ENCODE measurements at places on chromosomes 12 and 14.

DNA sequence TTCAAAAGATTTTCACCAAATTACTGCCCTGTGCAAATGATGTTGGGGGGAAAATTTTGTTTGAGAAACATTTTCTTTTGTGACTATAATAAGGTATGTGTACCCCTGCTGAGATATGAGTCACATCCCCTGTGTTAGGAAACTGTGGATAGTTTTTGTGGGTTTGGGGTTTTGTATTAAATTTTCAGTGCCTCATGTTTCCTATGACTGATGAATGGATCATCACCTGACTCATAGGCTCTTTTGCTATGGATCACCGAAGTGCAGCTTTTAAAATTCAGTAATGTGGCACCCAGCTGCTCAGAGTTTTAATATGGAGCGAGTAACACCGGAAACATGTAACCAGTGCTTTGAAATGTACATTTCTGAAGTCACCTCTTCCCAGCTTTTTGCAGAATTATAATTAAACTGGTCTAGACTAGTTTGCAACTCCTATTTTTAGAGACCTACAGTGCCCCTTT is 167.4 kb upstream of the HMGA2 start:
- no peak for DNase-seq

DNA sequence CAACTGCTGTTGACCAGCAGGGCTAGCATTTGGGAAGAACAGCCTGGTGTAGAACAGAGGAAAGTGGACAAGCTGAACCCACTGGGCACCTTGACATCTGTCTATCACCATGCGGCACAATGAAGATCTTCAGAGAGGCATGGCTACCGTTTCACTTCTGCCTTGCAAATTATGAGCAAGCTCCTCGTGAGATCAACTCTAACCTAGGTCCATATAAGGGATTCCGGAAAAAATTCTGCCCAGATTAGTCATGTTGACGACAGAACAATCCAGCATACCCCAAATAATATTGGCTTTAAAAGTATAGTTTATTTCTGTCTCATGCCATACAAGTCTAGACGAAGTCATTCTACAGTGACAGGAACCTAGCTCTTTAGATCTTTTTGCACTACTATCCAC is 91.6 kb upstream of the ATF7IP start:
- DNase-seq, result no peak

DNA sequence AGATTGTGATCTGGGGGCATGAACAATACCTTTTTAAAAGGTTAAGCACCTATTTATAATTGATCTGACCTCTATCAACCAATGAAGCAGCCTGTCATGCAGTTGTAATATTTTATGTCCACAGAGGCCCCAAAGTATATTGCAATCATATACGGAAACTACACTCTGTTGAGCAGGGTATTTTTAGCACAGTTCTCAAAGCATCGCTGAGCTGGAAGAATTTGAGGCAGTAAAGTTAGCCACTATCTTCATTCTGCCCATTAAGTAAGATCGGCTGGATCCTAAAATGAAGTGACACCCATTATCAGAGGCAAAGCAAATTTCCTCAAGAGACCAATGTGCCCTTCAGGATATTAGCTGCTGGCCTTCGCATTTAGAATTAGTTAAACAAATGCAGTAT is 47.7 kb upstream of the GRIP1 start:
- no peak for DNase-seq

- DNase-seq, result no peak
Observed at GRCh38 chr14:105092171-105093037, 27.2 kb upstream of the GPR132 start.

GRCh38 chr14:83421711-83422110 is 1888.1 kb upstream of the SEL1L start:
- DNase-seq, result no peak

GRCh38 chr12:19431407-19432308 is 7.6 kb upstream of the AEBP2 start:
- DNase-seq, result no peak

DNA sequence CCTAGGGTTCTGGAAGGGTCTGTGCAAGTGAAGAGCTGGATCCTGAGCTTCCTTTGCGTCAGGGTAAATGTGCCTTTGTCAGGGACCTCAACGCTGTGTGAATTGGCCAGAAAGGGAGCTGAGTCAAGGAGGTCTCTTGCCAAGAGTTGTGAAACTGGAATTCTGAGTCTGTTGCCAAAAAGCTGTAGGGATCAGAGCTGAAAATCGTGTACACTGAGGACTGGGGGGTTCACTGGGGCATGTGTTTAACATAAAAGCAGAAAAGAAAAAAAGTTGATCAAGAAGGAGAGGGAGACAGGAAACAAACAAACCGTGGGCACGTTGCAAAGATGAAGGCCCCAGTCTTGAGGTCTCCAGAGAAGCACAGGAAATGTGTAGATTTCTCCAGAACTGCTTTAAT is 1081.5 kb downstream of the VRK1 start:
- no peak for DNase-seq

- no peak for DNase-seq
Observed at GRCh38 chr12:954741-955140, 5.2 kb upstream of the RAD52 start.

- no peak for DNase-seq
Observed at GRCh38 chr14:90733139-90733808, 83.0 kb downstream of the TTC7B start.

DNA sequence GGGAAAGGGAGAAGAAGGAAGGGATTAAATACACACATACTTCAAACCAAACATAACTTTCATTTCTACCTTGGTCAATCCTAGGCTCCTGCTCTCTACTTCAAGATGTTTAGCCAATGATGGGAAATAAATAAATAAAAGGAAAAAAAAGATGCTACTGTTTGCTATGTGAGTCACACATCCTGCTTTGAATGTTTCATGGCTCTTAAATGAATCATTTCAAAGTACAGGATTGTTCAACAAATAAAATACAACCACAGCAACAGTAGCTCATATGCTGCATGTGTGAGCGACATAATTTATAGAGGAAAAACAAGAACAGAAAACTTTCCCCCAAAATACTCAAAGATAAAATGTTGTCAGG is 54.3 kb upstream of the NPFF start:
- no peak for DNase-seq

GRCh38 chr12:2311020-2311778 is 258.4 kb downstream of the CACNA1C start:
- DNase-seq, result no peak

- DNase-seq, result no peak
Observed at GRCh38 chr12:111413442-111414086, 7.8 kb downstream of the SH2B3 start.

DNA sequence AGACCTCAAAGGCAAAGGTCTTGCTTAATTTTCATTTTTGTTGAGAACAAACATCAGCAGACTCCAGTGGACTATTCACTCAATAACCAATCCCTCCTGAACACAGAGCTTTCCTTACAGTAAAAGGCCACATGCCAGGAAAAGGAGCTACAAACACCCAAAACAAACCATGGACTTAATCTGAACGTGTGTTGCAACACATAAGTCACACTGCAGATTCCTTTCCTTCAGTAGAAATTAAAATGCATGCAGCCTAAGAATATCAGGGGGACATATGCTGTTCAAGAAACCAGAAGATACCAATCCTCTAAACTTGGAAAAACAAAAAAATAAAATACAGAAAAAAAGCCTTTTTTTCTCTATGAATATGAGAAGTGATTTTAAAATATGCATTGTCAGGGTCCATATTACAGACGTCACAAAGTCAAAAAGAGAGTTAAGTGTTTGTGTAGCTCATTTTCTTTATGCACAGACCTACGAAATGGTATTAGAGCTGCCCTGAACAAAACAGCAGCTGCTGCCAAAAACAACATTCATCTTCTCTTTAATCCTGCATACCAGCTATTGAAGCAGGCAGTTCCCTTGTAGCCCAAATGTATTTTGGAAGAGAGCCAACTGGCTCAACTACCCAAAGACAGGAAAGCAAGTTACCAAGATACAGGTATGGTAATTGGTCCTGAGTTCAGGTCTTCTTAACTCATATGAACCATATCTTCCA is 26.2 kb downstream of the KITLG start:
- DNase-seq, result no peak

GRCh38 chr14:106506881-106507305 is 980.5 kb downstream of the TMEM121 start:
- no peak for DNase-seq

DNA sequence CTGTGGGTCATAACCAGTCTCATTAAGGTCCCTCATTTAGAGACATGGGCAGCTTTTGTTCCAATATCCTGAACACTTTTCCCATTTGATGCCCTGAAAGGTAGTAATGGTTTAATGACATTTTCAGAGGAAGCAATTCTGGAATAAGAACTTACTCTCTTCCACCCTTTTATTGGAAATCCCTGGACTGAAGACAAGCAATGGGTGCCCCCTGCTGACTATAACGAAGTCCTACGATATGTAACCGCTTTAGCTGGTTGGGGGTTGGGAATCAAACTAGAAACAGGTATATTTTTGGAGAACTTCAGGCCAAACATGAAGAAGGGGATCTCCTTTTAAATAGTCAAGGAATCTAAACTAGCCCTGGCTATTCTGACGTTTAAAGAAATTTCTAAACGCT is 20.5 kb downstream of the SARNP start:
- no peak for DNase-seq

GRCh38 chr12:118148287-118148686 is 12.4 kb downstream of the PEBP1 start:
- no peak for DNase-seq

DNA sequence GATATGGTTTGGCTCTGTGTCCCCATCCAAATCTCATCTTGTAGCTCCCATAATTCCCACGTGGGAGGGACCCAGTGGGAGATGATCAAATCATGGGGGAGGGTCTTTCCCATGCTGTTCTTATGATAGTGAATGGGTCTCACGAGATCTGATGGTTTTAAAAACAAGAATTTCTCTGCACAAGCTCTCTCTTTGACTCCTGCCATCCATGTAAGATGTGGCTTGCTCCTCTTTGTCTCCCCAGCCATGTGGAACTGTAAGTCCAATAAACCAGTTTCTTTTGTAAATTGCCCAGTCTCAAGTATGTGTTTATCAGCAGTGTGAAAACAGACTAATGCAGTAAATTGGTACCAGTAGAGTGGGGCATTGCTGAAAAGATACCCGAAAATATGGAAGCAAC is 146.2 kb downstream of the DPF3 start:
- no peak for DNase-seq

DNA sequence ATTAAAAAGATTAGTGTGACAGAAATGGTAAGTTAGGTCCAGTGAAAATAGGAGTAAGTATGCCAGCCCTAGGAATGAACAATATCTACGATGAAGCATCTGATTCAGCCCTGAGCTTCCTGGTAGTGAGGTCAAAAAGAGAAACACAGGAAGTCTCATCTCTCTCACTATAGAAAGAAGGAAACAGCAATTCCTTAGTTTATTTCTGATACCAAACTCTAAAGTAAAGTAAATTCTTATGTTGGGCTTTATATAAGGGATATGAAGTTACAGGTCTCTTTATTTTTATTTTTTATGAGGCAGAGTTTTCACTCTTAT is 76.7 kb upstream of the RFLNA start:
- no peak for DNase-seq

DNA sequence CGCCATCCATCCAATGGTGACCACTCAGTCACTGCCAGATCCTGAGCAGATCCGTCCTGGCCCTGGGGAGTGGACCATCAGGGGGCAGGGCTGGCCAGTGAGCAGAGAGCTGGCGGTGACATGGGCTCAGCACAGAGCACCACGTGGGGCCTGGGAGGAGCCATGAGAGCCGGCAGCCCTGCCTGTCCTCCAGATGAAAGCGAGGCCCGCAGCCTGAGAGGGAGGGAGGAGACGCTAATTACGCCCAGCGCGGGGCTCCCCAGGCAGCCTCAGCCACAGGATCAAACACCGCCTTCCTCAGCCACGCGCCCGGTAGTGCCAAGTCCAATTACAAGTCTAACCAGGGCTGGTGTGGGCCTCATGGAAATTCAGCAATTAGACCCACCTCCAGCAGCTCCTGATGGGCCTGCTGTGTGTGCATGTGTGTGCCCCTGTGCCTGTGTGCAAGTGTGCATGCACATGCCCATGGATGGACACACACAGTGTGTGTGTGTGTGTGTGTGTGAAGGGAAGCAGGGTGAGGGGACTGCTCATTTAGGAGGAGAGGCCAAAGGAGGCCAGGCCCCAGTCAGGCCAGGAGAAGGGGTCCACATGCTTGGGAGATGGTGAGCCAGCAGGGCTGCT is 68.0 kb downstream of the KIF26A start:
- no peak for DNase-seq

GRCh38 chr14:105064721-105065143 is 498 bp downstream of the GPR132 start:
- DNase-seq, result no peak

DNA sequence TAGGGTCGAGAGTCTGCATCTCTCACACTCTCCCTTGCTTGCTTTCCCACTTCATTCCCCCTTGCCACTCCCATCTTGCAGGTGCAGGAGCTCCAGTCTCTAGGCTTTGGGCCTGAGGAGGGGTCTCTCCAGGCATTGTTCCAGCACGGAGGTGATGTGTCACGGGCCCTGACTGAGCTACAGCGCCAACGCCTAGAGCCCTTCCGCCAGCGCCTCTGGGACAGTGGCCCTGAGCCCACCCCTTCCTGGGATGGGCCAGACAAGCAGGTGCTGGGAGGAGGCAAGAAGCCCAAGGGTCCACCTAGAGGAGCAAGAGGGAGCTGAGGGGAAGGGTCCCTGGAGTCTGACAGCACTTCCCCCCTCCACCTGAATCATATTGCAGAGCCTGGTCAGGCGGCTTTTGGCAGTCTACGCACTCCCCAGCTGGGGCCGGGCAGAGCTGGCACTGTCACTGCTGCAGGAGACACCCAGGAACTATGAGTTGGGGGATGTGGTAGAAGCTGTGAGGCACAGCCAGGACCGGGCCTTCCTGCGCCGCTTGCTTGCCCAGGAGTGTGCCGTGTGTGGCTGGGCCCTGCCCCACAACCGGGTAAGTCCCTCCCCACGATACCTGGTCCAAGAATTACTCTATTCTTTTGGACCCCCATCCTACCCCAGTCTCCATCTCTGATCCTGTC is 4.2 kb downstream of the RNF31 start:
- no peak for DNase-seq

GRCh38 chr14:25943329-25943728 is 654.5 kb downstream of the NOVA1 start:
- no peak for DNase-seq

GRCh38 chr12:63795944-63796343 is 16.2 kb downstream of the RXYLT1 start:
- no peak for DNase-seq

DNA sequence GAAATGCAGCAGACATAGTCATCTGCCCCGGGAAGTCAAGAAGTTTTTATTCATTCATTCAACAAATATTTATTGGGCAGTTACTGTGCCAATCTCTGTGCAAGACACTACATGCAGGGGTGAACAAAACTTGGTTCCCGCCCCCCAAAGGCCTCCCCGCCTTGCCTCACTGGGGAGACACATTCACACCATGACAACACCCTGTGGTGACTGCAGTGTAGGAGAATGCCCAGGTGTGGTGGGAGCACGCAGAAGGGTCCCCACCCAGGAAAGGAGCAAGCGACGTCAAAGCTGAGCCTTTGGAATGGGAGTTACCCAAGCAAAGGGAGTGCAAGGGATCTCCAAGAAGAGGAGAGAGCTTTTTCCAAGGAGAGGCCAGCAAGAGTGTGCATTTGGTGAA is 1.6 kb upstream of the AQP6 start:
- DNase-seq, result no peak

All from cortex of kidney (tissue), 1 donor.